ENCODE measurements at places on chromosomes 6 and 20. TPM values are rescaled to one million over a fixed set of nuclear protein-coding genes. Genes with fewer than 3 reads are reported as not detected.

- no peak overlapping the region for H3K4me3 ChIP-seq
- no peaks in the 10 kb centered on the region for H3K27me3 ChIP-seq
- no peaks in the 10 kb centered on the region for H3K36me3 ChIP-seq
- DNase-seq, result no peak
Observed at GRCh38 chr6:30885481-30885998, 1.2 kb downstream of the DDR1 start.

GRCh38 chr6:111918825-111919224 lies 45.6 kb upstream of the FYN start:
- no peaks in the 10 kb centered on the region for H3K36me3 ChIP-seq
- H3K4me1 ChIP-seq, result no peaks in the 10 kb centered on the region
- H3K27me3 ChIP-seq, result no peaks in the 10 kb centered on the region
- DNase-seq, result no peak
- H3K4me3 ChIP-seq, result no peak overlapping the region
- H3K27ac ChIP-seq, result no peak overlapping the region

DNA sequence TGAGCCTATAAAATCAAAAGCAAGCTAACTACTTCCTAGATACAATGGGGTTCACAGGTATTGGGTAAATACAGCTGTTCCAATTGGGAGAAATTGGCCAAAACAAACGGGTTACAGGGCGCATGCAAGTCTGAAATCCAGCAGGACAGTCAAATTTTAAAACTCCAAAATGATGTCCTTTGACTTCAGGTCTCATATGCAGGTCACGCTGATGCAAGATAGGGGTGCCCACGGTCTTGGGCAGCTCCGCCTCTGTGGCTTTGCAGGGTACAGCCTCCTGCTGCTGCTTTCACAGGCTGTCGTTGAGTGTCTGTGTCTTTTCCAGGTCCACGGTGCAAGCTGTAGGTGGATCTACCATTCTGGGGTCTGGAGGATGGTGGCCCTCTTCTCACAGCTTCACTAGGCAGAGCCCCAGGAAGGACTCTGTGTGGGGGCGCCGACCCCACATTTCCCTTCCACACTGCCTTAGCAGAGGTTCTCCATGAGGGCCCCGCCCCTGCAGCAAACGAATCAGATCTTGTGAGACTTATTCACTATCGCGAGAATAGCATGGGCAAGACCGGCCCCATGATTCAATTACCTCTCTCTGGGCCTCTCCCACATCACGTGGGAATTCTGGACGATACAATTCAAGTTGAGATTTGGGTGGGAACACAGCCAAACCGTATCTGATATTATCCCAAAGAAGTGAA lies 11.9 kb upstream of the SMIM29 start:
- no peaks in the 10 kb centered on the region for H3K4me1 ChIP-seq
- no peaks in the 10 kb centered on the region for H3K27me3 ChIP-seq
- no peak for DNase-seq
- no peaks in the 10 kb centered on the region for H3K36me3 ChIP-seq
- no peak overlapping the region for H3K4me3 ChIP-seq

DNA sequence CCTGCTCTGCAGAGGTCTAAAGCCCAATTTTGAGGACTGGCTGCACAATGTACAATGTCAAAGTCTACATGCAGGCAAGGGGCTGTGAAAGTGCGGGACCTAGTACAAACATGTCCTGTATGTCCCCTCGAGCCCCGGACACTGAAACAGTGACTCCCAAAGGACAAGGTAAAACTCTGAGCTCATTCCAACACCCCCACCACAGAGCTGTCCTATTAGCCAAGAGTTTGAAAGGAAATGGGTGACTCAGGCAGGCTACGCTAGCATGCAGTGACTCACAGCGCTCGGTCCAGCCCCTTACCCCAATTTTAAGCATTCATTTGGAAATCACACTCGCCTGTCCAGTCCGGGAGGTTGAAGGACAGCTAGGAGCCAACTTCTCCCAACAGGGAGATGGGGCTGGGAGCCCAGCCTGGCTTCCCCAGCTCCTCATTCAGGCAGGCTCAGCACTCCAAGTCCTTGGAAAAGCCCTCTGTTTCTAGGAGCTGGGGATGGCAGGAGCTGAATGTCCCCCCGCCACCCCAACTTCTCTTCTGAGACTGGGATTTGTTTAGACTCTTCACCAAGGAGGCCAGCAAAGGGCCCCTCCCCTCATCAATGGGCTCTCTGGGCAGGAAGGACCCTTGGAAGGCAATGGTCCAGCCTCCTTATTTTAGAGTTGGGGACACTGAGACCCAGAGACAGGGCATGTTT lies 3.9 kb downstream of the SDC4 start:
- no peak for DNase-seq
- H3K27ac ChIP-seq, result no peak overlapping the region
- no peak overlapping the region for H3K4me3 ChIP-seq
- no peaks in the 10 kb centered on the region for H3K27me3 ChIP-seq
- H3K36me3 ChIP-seq, result no peaks in the 10 kb centered on the region
- H3K4me1 ChIP-seq, result peaks cover 29% of the 10 kb centered on the region

DNA sequence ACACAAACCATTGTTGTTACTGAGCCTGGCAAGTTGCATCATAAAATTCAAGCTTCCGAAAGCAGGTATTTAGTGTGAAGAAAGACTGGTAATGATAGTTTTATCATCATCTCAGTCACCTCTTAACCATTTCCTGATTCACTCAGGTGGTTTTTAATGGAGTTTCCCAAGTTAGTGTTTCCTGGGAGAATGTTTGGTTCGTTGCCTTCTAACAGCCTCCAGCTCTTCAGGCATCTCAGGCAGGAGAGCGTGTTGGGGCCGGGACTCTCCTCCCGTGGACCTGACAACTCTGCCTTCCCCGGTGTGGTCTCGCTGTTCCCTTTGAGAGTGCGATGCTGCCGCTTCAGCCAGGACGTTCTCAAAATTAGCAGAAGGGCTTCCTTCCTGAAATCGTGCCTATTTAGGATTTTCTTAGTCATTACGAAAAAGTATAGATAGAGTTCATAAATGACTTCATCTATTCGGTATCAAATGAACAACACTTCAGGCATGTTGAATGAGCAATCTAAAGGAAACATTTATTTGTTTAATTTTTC lies 105.0 kb upstream of the QKI start:
- no peak overlapping the region for H3K27ac ChIP-seq
- H3K27me3 ChIP-seq, result no peaks in the 10 kb centered on the region
- H3K4me3 ChIP-seq, result no peak overlapping the region
- no peak for DNase-seq

DNA sequence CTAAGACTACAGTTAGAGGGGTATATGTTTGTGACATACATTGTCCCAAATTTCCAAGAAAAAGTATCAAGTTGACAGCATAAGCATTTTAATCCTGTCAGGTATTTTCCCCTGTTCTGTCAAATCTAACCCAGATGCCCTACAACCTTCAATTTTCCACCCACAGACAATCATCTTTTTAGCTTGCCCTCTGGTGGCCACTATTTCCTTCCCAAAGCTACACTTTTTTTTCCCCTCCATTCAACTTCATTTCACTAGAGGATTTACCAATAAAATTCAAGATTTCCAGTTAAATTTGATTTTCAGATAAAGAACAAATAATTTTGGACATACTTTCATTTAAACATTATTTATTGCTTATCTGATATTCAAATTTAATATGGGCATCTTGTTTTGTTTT lies 286.6 kb downstream of the TENT5A start:
- no peak overlapping the region for H3K4me3 ChIP-seq
- H3K27me3 ChIP-seq, result no peaks in the 10 kb centered on the region
- no peak for DNase-seq
- H3K4me1 ChIP-seq, result no peaks in the 10 kb centered on the region
- no peaks in the 10 kb centered on the region for H3K36me3 ChIP-seq

GRCh38 chr6:156982168-156982567 lies 205.0 kb downstream of the ARID1B start:
- no peak for DNase-seq
- H3K36me3 ChIP-seq, result no peaks in the 10 kb centered on the region
- no peaks in the 10 kb centered on the region for H3K27me3 ChIP-seq
- H3K27ac ChIP-seq, result no peak overlapping the region

- DNase-seq, result no peak
- H3K4me3 ChIP-seq, result no peak overlapping the region
- H3K27me3 ChIP-seq, result no peaks in the 10 kb centered on the region
- no peaks in the 10 kb centered on the region for H3K4me1 ChIP-seq
- no peak overlapping the region for H3K27ac ChIP-seq
- H3K36me3 ChIP-seq, result no peaks in the 10 kb centered on the region
Observed at GRCh38 chr6:83970582-83970981, 63.0 kb upstream of the MRAP2 start.

DNA sequence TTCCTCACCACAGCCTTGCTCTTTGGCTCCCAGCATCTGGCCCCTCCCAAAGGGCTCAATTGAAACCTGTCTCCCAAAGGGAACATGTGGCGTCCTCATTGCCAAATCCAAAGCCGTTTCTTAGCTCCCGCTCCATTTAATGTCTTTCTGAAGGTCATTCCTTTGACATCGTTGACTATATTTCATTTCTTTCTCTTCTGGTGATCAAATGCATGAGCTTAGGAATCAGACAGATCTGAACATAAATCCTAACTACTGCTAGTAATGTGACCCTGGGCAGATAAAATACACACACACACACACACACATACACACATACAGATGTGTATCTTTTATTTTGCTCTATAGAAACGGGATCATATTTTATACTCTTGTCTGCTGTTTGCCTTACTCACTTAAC lies 964.7 kb upstream of the FLRT3 start:
- no peaks in the 10 kb centered on the region for H3K4me1 ChIP-seq
- H3K27ac ChIP-seq, result no peak overlapping the region
- no peaks in the 10 kb centered on the region for H3K36me3 ChIP-seq
- H3K27me3 ChIP-seq, result no peaks in the 10 kb centered on the region
- DNase-seq, result no peak

DNA sequence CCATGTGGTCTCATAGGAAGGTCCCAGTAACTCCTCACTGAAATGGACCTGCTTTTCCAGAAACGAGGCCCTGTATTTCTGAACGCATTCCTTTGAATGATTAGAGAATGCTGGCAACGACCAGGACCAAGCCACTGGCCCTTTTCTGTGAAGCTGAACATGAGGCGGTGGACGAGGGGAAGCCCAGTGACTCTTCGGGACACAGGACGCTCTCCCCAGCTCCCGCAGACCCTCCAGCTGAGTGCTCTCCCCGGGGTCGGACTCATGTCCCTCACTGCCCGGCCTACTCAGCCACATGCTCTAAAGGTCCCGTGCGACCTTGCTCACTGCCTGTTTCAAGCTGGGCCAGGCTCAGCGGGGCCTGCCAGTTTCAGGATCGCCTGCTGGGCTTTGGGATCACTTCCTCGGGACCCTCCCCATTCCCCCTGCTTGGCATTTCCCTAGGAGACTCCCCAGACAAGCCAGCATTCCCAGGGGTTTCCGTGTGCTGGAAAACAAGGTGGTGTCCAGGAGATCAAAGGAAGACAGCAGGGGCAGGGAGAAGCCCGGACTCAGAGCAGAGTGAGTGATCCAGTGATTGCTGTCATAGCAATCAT lies 2.6 kb upstream of the CST9 start:
- no peak for DNase-seq
- H3K4me1 ChIP-seq, result no peaks in the 10 kb centered on the region
- H3K27ac ChIP-seq, result no peak overlapping the region
- H3K36me3 ChIP-seq, result no peaks in the 10 kb centered on the region
- H3K27me3 ChIP-seq, result no peaks in the 10 kb centered on the region
- no peak overlapping the region for H3K4me3 ChIP-seq

- no peak for DNase-seq
- H3K36me3 ChIP-seq, result no peaks in the 10 kb centered on the region
- peaks cover 45% of the 10 kb centered on the region for H3K4me1 ChIP-seq
- H3K27me3 ChIP-seq, result no peaks in the 10 kb centered on the region
- H3K27ac ChIP-seq, result peak overlapping the region; percentile 74
- peak overlapping the region; percentile 38 for H3K4me3 ChIP-seq
Observed at GRCh38 chr6:138988469-138988834, 399 bp upstream of the REPS1 start.

DNA sequence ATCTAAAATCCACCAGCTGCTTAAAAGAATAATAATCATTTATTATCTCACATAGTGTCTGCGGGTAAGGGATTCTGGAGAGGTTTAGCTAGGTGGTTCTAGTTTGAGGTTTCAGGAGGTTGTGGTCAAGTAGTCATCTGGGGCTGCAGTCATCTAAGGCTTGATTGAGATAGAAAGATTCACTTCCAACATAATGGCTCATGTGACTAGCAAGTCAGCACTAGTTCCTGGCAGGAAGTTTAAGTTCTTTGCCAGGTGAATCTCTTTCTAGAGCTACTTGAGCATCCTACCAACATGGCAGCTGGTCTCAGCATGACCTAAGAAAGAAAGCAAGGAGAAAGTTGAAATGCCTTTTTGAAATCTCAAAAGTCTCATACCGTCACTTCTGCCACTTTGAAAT lies 128.8 kb downstream of the EDN1 start:
- H3K4me1 ChIP-seq, result no peaks in the 10 kb centered on the region
- no peaks in the 10 kb centered on the region for H3K36me3 ChIP-seq
- no peak overlapping the region for H3K27ac ChIP-seq
- H3K27me3 ChIP-seq, result no peaks in the 10 kb centered on the region
- DNase-seq, result no peak

- no peaks in the 10 kb centered on the region for H3K4me1 ChIP-seq
- H3K4me3 ChIP-seq, result no peak overlapping the region
- H3K27ac ChIP-seq, result no peak overlapping the region
Observed at GRCh38 chr20:32040142-32040953, 11.7 kb upstream of the HCK start.

The SNRPB gene
- total RNA-seq, result 99.3 TPM

The C4A gene
- 6.7 TPM for total RNA-seq

The DNAH8 gene
- total RNA-seq, result 0.09 TPM

The TBX18 gene
- total RNA-seq, result not detected

The CD93 gene
- 1.3 TPM for total RNA-seq

The CBLN4 gene
- total RNA-seq, result not detected

The SLC35D3 gene
- total RNA-seq, result not detected
